Subcutaneous preadipocyte (primary cell): ENCODE measurements at places on chromosomes 5 and 9. TPM values are rescaled to one million over a fixed set of nuclear protein-coding genes. Genes with fewer than 3 reads are reported as not detected.

Gene ACOT12
- total RNA-seq: not detected in 2 replicates

Gene LRRC14B
- total RNA-seq: not detected in 2 replicates

Gene PAEP
- total RNA-seq: not detected in 2 replicates

Gene ECSCR
- 0.37 TPM in 1 of 2 replicates, not detected in the other for total RNA-seq

Gene SLC34A1
- total RNA-seq: not detected in 2 replicates

Gene ENC1
- 8.1 and 25.2 TPM in 2 replicates for total RNA-seq

Gene SPATA24
- 4.5 and 6.2 TPM in 2 replicates for total RNA-seq

Gene ERBIN
- 50.7 and 63.3 TPM in 2 replicates for total RNA-seq

Gene EDIL3
- total RNA-seq: 0.37 and 0.59 TPM in 2 replicates

Gene GPR150
- 0.20 and 0.37 TPM in 2 replicates for total RNA-seq

Gene URM1
- total RNA-seq: 28.2 and 32.7 TPM in 2 replicates

Gene DCAF12
- total RNA-seq: 13.6 and 18.6 TPM in 2 replicates

Gene NOP16
- total RNA-seq: 22.3 and 25.7 TPM in 2 replicates

Gene ERCC6L2
- 76.2 and 80.5 TPM in 2 replicates for total RNA-seq

Gene NANS
- 73.1 and 83.0 TPM in 2 replicates for total RNA-seq

Gene C5orf52
- total RNA-seq: not detected in 2 replicates

Gene PAM
- total RNA-seq: 152 and 164 TPM in 2 replicates

Gene OLFM1
- total RNA-seq: 6.5 and 10.7 TPM in 2 replicates

Gene ZNF169
- 4.3 and 4.4 TPM in 2 replicates for total RNA-seq

Gene SOWAHA
- not detected in 2 replicates for total RNA-seq

Gene ROPN1L
- 1.1 and 1.6 TPM in 2 replicates for total RNA-seq

Gene C5orf22
- 14.1 and 15.1 TPM in 2 replicates for total RNA-seq

Gene CD72
- 1.6 and 4.4 TPM in 2 replicates for total RNA-seq

Gene TMEM232
- total RNA-seq: 4.5 and 5.1 TPM in 2 replicates

Gene TXNDC15
- total RNA-seq: 103 and 123 TPM in 2 replicates

Gene GDNF
- total RNA-seq: 0.37 and 0.39 TPM in 2 replicates

Gene ALDH1B1
- 31.6 and 38.3 TPM in 2 replicates for total RNA-seq

Gene FAM151B
- total RNA-seq: 2.5 and 5.5 TPM in 2 replicates

Gene GNG10
- total RNA-seq: 72.4 and 79.8 TPM in 2 replicates

Gene ENHO
- under 0.01 TPM in 1 of 2 replicates, not detected in the other for total RNA-seq

Gene SMIM32
- total RNA-seq: not detected in 2 replicates

Gene ZDHHC11B
- 0.20 TPM in 1 of 2 replicates, not detected in the other for total RNA-seq

Gene CD274
- 1.8 TPM in 1 of 2 replicates, not detected in the other for total RNA-seq

Gene FXN
- 2.9 and 5.3 TPM in 2 replicates for total RNA-seq

Gene ADGRD2
- not detected in 2 replicates for total RNA-seq

Gene WDR41
- 96.6 and 124 TPM in 2 replicates for total RNA-seq
